ENCODE measurements at places on chromosomes 1 and 21. TPM values are rescaled to one million over a fixed set of nuclear protein-coding genes. Genes with fewer than 3 reads are reported as not detected.
A peak's percentile ranks its signal among the peaks of the same experiment; 100 is the strongest.

GRCh38 chr1:220318673-220319072 is 46.4 kb upstream of the RAB3GAP2 start:
- H3K27me3 ChIP-seq = no peaks in the 10 kb centered on the region
- H3K27ac ChIP-seq = no peak overlapping the region
- no peak for DNase-seq
- no peaks in the 10 kb centered on the region for H3K36me3 ChIP-seq

DNA sequence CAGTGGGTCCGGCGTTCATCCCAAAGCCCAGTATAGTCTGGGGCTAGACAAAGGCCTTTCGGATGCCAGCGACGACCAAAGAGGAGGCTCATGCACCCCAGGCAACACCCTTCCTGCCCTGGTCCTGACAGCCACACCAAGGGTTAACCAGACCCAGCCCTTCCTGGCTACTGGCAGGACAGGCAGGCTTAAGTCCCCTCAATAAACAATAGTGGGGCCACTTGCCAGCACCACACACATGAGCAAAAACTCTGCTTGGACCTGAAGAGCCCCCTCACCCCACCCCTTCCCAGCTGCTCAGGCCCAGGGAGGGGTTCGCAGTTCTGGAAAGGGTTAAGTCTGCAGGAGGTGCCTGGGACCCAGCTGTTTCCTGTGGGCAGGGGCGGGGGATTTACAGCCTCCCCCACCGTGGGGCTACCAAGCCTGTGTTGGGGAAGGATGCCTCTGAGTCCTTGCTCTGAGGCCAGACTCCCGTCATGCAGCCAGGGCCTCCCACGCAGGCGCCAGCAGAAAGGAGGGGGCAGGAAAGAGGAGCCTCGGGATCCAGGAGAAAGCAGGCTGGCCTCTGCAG is 18.2 kb downstream of the PHLDA3 start:
- H3K4me1 ChIP-seq = peaks cover 3% of the 10 kb centered on the region
- H3K4me3 ChIP-seq = no peak overlapping the region
- H3K27ac ChIP-seq = no peak overlapping the region
- no peaks in the 10 kb centered on the region for H3K36me3 ChIP-seq
- no peaks in the 10 kb centered on the region for H3K27me3 ChIP-seq
- no peak for DNase-seq

GRCh38 chr1:98278055-98278454 is 357.2 kb upstream of the DPYD start:
- no peaks in the 10 kb centered on the region for H3K27me3 ChIP-seq
- H3K36me3 ChIP-seq = no peaks in the 10 kb centered on the region
- DNase-seq = no peak
- H3K4me1 ChIP-seq = no peaks in the 10 kb centered on the region
- H3K4me3 ChIP-seq = no peak overlapping the region

DNA sequence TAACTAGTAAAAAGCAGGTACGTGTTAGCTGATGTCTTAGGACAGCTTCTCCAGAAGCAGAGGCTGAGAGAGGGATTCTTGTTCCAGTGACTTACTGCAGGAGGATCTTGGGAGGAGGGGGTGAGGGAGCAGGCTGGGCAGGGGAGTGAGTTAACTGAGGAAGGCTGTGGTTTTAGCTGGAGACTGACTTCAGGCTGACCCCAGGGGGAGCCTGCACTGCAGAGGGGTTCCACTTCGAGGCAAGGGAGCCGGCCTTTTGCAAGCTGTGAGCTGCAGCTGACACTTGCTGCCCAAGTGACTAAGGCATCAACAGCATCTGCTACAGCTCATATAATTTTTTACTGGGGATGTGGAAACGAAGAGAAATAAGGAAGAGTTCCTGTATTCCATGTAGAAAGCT is 50.4 kb upstream of the SOD1 start:
- DNase-seq = no peak
- no peak overlapping the region for H3K27ac ChIP-seq

DNA sequence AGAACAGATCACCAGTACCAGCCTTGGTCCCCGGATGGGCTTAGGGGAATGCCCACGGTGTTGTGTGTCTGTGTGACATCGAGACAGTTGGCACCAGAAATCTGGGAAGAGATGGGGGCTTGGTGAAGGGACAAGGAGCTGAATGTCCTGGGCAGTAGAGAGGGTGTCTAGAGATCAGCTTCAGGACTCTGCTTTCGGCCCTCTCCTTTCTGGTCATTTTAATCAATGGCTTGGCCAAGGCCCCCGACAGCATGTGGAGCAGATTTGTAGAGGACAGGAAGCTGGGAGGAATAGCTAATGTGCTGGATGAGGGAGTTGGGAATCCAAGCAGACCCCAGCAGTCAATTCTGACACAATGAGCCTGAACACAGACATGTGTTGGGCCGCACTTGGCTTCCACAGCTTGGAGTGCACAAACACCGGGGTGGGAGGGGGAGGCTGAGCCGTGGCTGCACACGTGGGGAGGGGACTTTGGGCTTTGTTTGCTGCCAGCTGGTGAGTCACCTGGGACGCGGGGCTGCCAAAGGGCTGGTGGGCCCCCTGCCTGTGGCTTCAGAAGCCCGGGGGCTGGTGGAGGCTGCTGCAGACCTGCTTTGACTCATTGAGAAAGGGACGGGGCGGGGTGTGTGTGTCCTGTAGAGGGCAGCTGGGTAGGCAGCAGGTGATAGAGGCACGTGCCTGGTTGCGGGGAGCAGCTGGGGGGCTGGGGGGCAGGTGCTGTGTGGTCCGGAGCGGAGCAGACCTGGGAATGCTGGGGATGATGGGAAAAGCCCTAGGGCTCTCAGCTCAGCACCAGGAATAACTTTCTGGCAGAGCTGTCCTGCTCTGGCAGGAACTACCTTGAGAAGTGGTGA is 20.9 kb downstream of the SLC1A7 start:
- H3K36me3 ChIP-seq = no peaks in the 10 kb centered on the region
- no peak for DNase-seq
- H3K4me3 ChIP-seq = no peak overlapping the region
- H3K4me1 ChIP-seq = peaks cover 14% of the 10 kb centered on the region
- no peak overlapping the region for H3K27ac ChIP-seq

- DNase-seq = no peak
- H3K4me1 ChIP-seq = peaks cover 8% of the 10 kb centered on the region
- no peaks in the 10 kb centered on the region for H3K36me3 ChIP-seq
- no peaks in the 10 kb centered on the region for H3K27me3 ChIP-seq
- no peak overlapping the region for H3K27ac ChIP-seq
These were observed 143.7 kb downstream of the PLPP3 start for GRCh38 chr1:56435434-56436262.

DNA sequence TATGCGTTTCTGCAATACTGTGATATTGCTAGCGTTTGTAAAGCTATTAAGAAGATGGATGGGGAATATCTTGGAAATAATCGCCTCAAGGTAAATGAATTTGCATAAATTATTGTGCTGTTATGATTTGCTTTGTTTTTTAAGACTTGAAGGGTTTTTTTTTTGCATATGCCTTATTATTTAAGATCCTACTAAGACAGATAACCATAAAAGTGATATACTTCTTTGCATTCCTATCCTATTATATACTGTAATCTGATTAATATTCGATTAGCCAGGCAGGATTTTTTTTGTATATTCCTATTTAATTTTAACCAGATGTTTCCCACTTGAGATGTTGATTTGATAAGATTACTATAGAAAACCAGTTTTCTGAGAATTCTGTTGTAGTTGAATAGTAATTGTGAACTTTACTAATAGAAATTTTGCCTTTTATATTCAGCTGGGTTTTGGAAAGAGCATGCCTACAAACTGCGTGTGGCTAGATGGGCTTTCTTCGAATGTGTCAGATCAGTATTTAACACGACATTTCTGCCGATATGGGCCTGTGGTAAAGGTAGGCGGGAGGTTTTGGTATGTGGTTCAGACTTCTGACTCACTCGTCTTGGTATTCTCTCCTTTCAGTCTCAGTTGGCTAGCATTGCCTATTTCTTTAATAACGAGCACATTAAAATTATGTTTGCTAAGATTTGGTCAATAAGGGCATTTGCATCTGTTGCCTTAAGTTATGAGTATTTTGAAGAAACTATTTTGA is 56.8 kb downstream of the ZBTB17 start:
- no peaks in the 10 kb centered on the region for H3K27me3 ChIP-seq
- peaks cover 11% of the 10 kb centered on the region for H3K4me1 ChIP-seq
- peak; percentile 67 for DNase-seq
- no peak overlapping the region for H3K4me3 ChIP-seq
- H3K27ac ChIP-seq = no peak overlapping the region
- H3K36me3 ChIP-seq = peaks cover 46% of the 10 kb centered on the region

DNA sequence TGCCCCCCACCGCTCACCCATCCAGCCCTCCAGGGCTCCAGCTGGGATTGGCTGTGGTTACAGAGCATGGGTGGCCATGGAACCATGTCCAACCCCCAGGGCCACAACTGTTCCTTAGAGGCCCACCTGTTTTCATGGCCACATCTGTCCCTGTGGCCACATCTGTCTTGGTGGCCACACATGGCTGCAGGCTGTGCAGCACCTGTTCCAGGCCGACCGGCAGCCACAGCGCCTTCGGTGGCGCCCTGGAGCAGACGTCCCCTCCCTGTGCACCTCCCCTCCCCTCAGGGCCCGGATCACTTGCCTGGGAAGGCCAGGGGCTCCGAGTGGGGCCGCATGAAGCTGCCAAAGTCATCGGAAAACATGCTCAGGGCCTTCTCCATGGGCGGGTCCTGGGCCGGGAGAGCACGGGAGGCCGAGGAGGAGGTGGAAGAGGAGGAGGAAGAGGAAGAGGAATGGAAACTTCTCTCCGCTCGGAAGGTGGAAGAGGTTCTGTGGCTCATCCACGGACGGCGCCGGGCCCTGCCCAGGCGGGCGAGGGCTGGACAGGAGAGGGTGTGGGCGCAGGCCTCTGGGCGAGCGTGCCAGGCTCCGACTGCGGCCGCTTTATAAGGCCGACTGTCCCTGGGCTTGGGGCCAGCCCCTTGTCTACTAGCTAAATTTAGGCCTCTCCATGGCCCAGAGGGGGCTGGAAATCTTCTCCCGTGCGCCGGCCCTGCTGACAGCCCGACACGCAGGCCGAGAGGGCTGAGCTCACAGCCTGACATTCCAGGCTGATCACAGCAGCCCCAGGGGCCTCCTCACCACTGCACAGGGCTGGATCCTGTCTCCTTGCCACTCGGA is at the start of gene HSPB7:
HSPB7 (minus strand) TSS at position 583 of the 843 bp plus-strand sequence; CDS start at position 503, 80 bp downstream.
- H3K27me3 ChIP-seq = no peaks in the 10 kb centered on the region
- no peak for DNase-seq
- peaks cover 7% of the 10 kb centered on the region for H3K4me1 ChIP-seq
- no peak within 1 kb of the TSS for H3K4me3 ChIP-seq
- H3K27ac ChIP-seq = no peak within 1 kb of the TSS

GRCh38 chr1:170436928-170437327 is 95.0 kb upstream of the GORAB start:
- H3K27me3 ChIP-seq = no peaks in the 10 kb centered on the region
- H3K4me1 ChIP-seq = no peaks in the 10 kb centered on the region
- no peak overlapping the region for H3K27ac ChIP-seq

DNA sequence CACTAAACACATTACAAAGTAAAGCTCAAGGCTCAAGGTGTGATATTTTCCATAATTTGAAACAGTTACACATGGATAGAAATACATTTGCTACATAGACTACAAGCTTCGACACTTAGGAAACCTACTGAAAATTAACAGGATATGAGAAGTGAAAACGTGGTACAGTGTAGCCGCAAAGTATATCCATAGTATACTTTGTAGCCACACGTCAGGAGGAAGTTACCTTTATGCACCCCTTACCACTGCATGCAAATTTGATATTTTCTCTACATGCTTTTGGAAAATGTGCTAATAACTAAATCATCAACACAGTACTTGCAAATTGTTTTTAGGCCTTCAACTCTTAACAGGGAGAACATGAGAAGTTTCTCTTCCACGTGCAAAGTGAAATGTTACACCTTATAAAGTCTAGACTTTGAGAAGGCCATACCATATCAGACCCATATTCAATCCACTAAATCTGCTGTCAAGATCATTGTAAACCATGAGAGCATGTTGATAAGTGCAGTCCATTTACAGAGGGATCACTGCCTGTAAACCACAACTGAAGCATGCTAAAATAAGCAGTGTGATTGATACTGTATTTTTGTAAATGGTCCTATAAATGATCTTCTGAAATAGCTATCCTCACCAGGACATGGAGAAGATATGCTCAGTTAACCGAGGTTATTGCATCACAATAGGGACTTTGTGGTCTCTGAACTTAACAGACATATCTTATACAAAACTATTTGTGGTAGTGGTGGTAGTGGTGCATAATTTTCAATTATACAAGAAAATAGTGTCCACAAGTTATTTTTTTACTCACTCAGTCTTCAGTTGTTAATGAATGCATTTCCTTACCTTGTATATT is 64.7 kb downstream of the VAV3 start:
- H3K4me3 ChIP-seq = no peak overlapping the region
- peaks cover 17% of the 10 kb centered on the region for H3K4me1 ChIP-seq
- H3K27ac ChIP-seq = peak overlapping the region; percentile 44
- H3K27me3 ChIP-seq = no peaks in the 10 kb centered on the region

DNA sequence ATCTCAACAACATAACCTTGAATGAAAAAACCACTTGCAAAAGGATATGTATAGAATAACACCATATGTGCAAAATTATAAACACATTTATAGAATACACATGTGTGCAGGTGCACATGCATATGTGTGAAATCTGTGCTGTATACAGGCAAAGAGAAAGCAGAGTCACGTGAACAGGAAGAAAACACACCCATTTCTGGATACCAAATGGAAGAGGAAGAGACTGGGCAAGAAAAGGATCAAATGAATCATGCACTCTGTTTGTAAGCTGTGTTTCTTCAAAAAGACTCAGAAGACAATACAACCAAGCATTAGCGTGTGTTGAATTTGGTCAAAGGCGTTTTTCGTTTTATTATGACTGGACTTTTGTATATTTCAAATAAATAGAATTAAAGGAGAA is 111.3 kb upstream of the ERG start:
- DNase-seq = no peak
- no peaks in the 10 kb centered on the region for H3K4me1 ChIP-seq
- no peak overlapping the region for H3K27ac ChIP-seq
- H3K4me3 ChIP-seq = no peak overlapping the region

- no peak for DNase-seq
- H3K4me3 ChIP-seq = no peak overlapping the region
- H3K27ac ChIP-seq = no peak overlapping the region
- H3K27me3 ChIP-seq = peaks cover 3% of the 10 kb centered on the region
These were observed 98.4 kb upstream of the SLC45A1 start for GRCh38 chr1:8219530-8219929.

CNTN2 gene
- total RNA-seq = not detected

NKAIN1 gene
- total RNA-seq = not detected

AMY1B gene
- not detected for total RNA-seq

ANKRD65 gene
- total RNA-seq = not detected

SELENON gene
- 11.1 TPM for total RNA-seq

ANGPTL1 gene
- not detected for total RNA-seq

LENEP gene
- not detected for total RNA-seq

AKNAD1 gene
- total RNA-seq = not detected

COL11A1 gene
- not detected for total RNA-seq

C1orf226 gene
- 0.34 TPM for total RNA-seq
